ENCODE measurements at places on chromosomes 2 and 18. TPM values are rescaled to one million over a fixed set of nuclear protein-coding genes. Genes with fewer than 3 reads are reported as not detected.

The ASB18 gene
- total RNA-seq: not detected

The CFAP65 gene
- not detected for total RNA-seq

DNA sequence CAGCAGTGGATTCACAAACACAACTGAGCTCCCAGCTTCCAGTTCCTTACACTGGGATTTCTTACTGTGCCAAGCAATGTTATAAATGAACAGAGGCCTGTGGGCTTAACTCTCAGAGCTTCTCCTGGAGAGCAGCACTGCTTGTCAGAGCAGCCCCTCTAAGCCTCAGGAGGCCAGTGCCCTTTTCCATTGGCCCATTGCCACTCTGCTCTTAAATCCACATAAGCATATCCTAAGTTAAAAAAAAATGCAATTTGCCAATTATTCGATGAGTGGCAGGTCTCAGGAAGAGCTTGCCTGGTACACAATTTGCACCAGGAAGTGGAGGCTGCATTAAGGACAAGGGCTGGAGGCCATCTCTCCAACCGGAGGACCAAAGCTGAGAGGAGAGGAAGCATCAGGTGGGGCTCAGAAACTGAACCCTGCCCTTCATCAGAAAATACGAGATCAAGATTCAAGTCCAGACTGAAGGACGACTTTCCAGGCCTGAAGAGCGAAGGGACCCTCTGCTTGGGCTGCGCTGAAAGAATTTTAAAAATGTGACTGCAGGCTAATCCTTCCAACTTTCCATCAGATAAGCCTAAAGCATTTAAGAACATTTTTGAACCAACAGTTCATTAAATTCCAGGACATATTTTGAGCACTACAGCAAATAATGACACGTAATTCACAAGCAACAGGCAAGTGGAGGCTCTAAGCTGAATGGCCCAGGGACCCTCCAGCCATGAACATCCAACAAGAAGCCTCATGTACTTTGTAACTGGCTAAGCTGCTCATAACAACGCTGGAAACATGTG is 28.4 kb upstream of the PXDN start:
- no peak overlapping the region for H3K27ac ChIP-seq
- H3K4me1 ChIP-seq: no peaks in the 10 kb centered on the region
- no peaks in the 10 kb centered on the region for H3K27me3 ChIP-seq
- no peak overlapping the region for H3K4me3 ChIP-seq

GRCh38 chr2:234242459-234242836 is 191.9 kb downstream of the SPP2 start:
- H3K4me1 ChIP-seq: no peaks in the 10 kb centered on the region
- H3K27me3 ChIP-seq: no peaks in the 10 kb centered on the region
- no peak overlapping the region for H3K27ac ChIP-seq
- H3K4me3 ChIP-seq: no peak overlapping the region

GRCh38 chr2:44974064-44974715 is 32.7 kb downstream of the SIX3 start:
- H3K27ac ChIP-seq: no peak overlapping the region
- no peaks in the 10 kb centered on the region for H3K27me3 ChIP-seq
- DNase-seq: no peak
- H3K4me3 ChIP-seq: no peak overlapping the region

GRCh38 chr2:98448441-98449145 is 3.9 kb downstream of the INPP4A start:
- peak overlapping the region; percentile 29 for H3K27ac ChIP-seq
- H3K27me3 ChIP-seq: no peaks in the 10 kb centered on the region
- no peak for DNase-seq
- H3K36me3 ChIP-seq: peaks cover 4% of the 10 kb centered on the region

- H3K4me3 ChIP-seq: no peak overlapping the region
- H3K4me1 ChIP-seq: no peaks in the 10 kb centered on the region
- no peaks in the 10 kb centered on the region for H3K27me3 ChIP-seq
- H3K36me3 ChIP-seq: no peaks in the 10 kb centered on the region
Measured at GRCh38 chr18:3478262-3478978, 28.4 kb downstream of the TGIF1 start.
